ENCODE measurements at places on chromosomes 7 and 10. TPM values are rescaled to one million over a fixed set of nuclear protein-coding genes. Genes with fewer than 3 reads are reported as not detected.

AGMO gene
- 1.8 TPM for total RNA-seq

SPACDR gene
- 0.78 TPM for total RNA-seq

GIMAP8 gene
- total RNA-seq, result not detected

PLXDC2 gene
- 0.37 TPM for total RNA-seq

SLC39A12 gene
- not detected for total RNA-seq

TAS2R3 gene
- 1.8 TPM for total RNA-seq

NKX2-3 gene
- total RNA-seq, result not detected

HACD1 gene
- 23.5 TPM for total RNA-seq

MSMB gene
- total RNA-seq, result not detected

TRIM50 gene
- not detected for total RNA-seq

IGFBP1 gene
- total RNA-seq, result 0.59 TPM

C10orf62 gene
- not detected for total RNA-seq

TMEM236 gene
- under 0.01 TPM for total RNA-seq

RET gene
- under 0.01 TPM for total RNA-seq

MGAM2 gene
- total RNA-seq, result not detected

VSTM4 gene
- 4.1 TPM for total RNA-seq

NAT16 gene
- total RNA-seq, result not detected

TUBGCP2 gene
- 63.2 TPM for total RNA-seq

SIRT1 gene
- total RNA-seq, result 12.5 TPM

FLNC gene
- total RNA-seq, result 99.9 TPM

INMT gene
- total RNA-seq, result 7.0 TPM

BTBD16 gene
- not detected for total RNA-seq

LRRC18 gene
- total RNA-seq, result not detected

IL6 gene
- 1.1 TPM for total RNA-seq

All from subcutaneous preadipocyte (primary cell).